Activated naive CD8-positive, alpha-beta T cell treated with anti-CD3 and anti-CD28 coated beads, Interleukin-2, amount 50 U/mL, for 24 hours (primary cell): ENCODE measurements at places on chromosomes 7 and 10.
A peak's percentile ranks its signal among the peaks of the same experiment; 100 is the strongest.

GRCh38 chr7:23490357-23491135, 20.3 kb upstream of the IGF2BP3 start:
- H3K4me1 ChIP-seq, result peaks cover 5% of the 10 kb centered on the region
- peak overlapping the region; percentile 85 for H3K4me3 ChIP-seq
- H3K27me3 ChIP-seq, result no peaks in the 10 kb centered on the region
- peak overlapping the region; percentile 83 for H3K27ac ChIP-seq
- H3K36me3 ChIP-seq, result no peaks in the 10 kb centered on the region

- no peak overlapping the region for H3K27ac ChIP-seq
- DNase-seq, result no peak
- H3K4me3 ChIP-seq, result no peak overlapping the region
- no peaks in the 10 kb centered on the region for H3K36me3 ChIP-seq
These were observed 116.8 kb downstream of the CPED1 start for GRCh38 chr7:121105262-121105661.

DNA sequence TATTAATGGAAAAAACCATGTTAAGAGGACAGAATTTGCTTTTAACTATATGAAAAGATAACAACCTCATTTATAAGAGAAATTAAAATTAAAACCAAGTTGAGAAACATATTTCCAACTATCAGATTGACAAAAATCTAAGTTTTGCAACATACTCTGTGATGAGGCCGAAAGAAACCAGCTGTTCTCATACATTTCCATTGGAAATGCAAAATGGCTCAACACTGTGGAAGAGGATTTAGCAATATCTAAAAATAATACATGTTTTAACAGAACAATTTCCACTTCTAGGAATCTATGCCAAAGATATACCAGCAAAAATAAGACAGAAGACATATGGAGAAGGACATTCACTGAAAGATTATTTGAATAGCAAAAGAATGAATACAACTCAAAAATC, 268.8 kb downstream of the DYNC1I1 start:
- no peak for DNase-seq
- H3K4me1 ChIP-seq, result no peaks in the 10 kb centered on the region
- no peak overlapping the region for H3K4me3 ChIP-seq
- no peak overlapping the region for H3K27ac ChIP-seq

- no peak for DNase-seq
- no peak overlapping the region for H3K4me3 ChIP-seq
- no peaks in the 10 kb centered on the region for H3K36me3 ChIP-seq
These were observed 71.4 kb downstream of the PLXNA4 start for GRCh38 chr7:132504852-132505251.

DNA sequence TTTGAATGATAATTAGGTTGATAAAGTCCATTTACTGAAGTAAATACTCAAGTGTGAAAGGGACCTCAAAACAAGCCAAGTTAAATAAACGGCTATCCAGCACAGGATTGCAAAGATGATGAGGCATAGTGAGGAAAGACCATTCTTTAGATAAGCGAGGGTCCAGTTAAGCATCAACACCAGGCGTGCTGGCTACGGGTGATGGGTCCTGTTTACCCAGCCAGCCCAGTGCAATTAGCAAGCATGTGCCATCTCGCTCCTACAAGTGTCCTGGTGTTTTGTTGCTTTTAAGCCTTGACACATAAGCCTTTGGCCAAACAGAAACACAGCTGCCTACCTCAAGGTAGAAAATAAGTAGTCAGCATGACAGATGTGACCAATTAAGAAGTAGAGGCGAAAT, 7.1 kb downstream of the NEBL start:
- no peaks in the 10 kb centered on the region for H3K27me3 ChIP-seq
- no peaks in the 10 kb centered on the region for H3K4me1 ChIP-seq
- no peaks in the 10 kb centered on the region for H3K36me3 ChIP-seq

DNA sequence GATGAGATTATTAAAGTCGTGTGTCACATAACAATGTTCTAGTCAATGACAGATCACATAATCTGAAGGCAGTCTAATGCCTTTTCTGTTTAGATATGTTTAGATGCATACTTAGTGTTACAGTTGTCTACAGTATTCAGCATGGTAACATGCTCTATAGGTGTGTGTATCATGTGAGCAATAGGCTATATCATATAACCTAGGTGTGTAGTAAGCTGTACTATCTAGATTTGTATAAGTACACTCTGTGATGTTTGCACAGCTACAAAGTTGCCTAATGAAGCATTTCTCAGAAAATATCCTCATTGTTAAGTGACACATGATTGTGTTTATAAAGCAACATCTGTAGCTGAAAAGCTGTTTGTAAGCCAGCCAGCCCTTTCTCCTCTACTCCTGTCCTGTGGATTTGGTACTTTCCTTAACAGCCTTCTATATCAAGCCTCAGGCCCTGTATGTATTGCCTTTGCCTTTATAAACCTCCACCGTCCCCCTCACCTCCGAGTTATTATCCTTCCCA, 6.3 kb downstream of the HECTD2 start:
- H3K4me3 ChIP-seq, result no peak overlapping the region
- H3K27me3 ChIP-seq, result no peaks in the 10 kb centered on the region
- no peak for DNase-seq
- no peaks in the 10 kb centered on the region for H3K36me3 ChIP-seq
- peaks cover 34% of the 10 kb centered on the region for H3K4me1 ChIP-seq

GRCh38 chr10:129421399-129422010, 45.5 kb upstream of the MGMT start:
- H3K36me3 ChIP-seq, result no peaks in the 10 kb centered on the region
- no peak for DNase-seq
- H3K4me3 ChIP-seq, result no peak overlapping the region
- H3K4me1 ChIP-seq, result no peaks in the 10 kb centered on the region
- H3K27me3 ChIP-seq, result peaks cover 4% of the 10 kb centered on the region

DNA sequence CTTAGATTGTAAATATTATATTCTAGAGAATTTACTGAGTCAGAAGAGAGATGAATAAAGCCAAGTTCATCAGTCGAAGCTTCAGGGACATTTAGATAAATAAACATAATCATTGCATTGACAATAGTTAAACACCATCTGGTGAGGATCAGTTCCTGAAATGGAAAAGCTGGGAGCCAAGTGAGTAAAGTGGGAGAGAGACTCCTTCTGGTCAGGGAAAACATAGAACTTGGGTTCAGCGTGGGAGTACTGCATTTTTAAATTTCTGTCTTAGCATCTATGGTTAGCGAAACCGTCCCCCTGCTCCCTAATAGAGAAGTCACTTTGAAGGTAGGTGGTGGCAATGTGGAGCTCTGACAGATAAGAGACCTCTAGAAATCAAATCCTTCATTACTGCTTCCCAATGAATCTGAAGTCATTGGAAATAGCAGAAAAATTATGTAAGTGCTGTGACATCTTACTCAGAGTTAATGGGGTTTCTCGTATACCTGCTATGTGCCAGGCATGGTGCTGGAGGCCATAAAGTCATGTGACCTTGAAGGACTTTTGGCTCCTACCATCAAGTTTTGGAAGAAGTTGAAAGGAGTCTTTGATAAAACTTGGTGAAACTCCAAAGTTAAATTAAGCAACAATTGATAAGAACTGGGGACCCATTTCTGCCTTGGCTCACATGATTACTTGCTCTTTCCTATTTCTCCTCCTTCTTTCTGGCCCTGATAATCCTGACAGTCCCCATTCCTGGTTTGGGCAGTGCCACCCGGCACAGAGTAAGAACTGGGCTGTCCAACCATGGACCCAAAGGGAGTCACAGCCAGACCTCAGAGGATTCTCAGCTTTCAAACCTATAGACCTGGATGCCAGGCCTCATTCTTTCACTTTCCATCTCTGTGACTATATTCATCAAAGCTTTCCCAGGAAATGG, 211.2 kb downstream of the C7orf25 start:
- no peak overlapping the region for H3K4me3 ChIP-seq
- no peaks in the 10 kb centered on the region for H3K36me3 ChIP-seq
- peaks cover 7% of the 10 kb centered on the region for H3K27me3 ChIP-seq
- no peak overlapping the region for H3K27ac ChIP-seq
- no peaks in the 10 kb centered on the region for H3K4me1 ChIP-seq
